Astrocyte of the cerebellum (primary cell): ENCODE measurements at places on chromosomes 4 and X.

DNA sequence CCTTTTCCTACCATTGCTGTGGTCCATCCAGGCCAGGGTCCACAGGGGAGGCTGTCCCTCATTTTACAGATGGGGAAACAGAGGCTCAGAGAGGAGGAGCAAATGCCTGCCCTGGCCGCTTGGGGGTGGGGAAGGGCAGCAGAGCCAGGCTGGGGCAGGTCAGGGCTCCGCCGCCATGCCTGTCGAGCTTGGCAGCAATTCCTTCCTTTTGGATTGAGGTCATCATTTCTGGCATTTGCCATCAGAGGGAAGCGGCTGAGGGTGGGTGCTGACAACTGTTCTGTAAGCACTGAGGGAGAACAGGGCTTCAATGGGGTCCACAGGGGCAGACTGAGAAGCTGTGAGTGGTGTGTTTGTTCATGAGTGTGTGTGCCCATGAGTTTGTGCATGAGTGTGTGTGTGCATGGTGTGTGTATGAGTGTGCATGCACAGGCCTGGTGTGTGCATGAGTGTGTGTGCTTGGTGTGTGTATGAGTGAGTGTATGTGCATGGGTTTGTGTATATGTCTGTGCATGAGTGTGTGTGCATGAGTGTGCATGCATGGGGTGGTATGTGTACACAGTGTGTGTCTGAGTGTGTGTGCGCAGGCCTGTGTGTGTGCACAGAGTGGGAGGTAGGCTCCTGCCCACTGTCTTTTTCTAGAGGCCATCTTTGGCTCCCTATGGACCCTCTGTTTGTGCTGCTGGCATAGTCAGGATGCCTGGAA is 115.2 kb downstream of the SORCS2 start:
- DNase-seq, result no peak

DNA sequence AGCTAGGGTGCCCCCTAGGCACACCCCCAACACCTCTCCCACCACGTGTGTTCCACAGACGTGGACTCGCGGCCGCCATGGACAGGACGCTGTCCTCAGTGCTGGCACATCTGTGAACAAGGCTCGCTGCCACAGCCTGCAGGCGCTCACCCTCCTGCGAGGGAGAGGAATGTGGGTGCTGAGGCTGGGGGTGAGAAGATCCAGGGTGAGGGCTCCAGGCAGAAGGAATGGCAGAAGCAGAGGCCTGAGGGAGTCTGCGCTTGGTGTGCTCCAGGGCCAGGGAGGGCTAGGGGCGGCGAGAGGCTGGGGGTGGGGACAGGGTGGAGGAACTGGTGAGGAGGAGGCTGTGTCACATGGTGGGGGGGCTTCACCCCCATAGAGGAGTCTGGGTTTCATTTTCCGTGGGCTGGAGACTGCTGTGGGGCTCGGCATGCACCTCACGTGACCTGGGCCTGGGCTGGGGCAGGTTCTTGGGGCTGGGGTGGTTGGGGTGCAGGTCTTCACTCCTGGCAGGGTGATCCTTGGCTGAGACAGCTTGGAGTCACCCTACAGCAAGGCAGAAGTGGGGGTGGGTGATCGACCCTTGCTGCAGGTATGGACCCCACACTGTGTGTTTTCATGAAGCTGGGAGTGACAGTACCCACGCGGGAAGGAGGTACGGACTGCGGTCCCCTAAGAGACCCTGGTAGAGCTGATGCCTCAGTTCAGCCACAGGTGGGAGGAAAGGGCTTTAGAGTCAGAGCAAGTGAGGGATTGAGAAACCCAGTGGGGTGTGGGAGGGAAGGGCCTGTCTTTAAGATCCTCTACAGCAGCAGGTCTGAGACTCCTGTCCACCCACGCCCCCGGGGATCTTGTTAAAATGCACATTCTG is 103.7 kb downstream of the PSAPL1 start:
- no peak for DNase-seq

DNA sequence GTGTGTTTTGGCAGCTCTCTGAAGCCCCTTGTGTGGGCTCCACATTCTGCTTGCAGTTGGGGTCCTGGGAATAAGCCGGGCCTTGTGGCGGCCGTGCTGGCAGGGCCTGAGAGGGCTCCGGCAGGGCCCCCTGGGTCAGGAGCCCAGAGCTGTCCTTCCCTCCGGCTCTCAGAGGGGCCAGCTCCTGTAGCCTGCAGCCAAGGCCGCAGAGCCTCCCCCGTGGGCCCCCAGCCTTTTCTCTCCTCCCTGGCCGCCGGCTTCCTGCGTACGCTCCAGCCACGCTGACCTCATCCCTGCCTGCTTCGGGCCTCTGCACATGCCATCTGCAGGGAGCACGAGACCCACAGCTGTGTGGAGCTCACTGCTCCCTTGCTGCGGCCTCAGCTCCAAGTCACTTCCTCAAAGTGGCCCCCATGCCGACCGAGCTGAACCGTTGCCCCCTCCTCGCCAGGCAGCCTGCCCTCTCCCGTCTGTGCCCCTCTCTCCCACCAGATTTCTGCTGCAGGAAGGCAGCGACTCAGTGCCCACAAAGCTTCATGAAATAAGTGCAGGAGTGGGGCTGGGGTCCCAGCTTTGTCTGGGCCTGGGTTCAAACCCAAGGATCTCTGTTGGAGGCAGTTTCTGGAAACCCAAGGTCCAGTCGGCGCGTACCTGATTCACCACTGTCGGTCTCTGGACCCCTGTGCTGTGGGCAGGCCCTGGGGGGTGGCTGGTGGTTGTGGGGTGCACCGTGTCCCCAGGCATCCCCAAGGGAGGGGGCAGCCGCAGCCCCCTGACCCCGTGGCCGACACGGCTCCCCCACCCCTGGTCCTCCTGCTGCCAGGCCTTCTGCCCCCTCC is 57.1 kb upstream of the NKX1-1 start:
- no peak for DNase-seq

- DNase-seq, result no peak
Measured at GRCh38 chr4:38894322-38894982, 26.8 kb downstream of the FAM114A1 start.

DNA sequence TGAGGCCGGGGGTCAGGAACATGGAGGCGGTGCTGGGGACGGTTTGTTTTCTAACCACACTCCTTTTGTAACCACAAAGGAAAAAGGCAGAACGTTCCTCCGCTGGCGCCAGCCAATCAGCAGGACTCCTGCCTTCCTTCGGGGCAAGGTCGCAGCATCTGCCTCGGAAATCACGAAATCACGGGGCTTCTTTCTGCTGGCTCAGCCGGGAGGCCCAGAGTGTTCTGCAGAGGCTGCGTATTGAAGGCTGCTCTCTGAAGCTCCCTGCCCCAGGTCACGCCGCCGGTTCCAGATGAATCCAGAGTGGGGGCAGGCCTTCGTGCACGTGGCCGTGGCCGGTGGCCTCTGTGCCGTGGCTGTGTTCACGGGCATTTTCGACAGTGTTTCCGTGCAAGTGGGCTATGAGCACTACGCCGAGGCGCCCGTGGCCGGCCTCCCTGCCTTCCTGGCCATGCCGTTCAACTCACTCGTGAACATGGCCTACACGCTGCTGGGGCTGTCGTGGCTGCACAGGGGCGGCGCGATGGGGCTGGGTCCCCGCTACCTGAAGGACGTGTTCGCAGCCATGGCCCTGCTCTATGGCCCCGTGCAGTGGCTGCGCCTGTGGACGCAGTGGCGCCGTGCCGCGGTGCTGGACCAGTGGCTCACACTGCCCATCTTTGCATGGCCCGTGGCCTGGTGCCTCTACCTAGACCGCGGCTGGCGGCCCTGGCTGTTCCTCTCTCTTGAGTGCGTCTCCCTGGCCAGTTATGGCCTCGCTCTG is 9.4 kb downstream of the TMEM187 start:
- no peak for DNase-seq

- no peak for DNase-seq
Measured at GRCh38 chrX:153379971-153380581, 21.1 kb downstream of the PNMA6E start.

- DNase-seq, result no peak
Measured at GRCh38 chr4:13605330-13605729, 22.2 kb downstream of the BOD1L1 start.

DNA sequence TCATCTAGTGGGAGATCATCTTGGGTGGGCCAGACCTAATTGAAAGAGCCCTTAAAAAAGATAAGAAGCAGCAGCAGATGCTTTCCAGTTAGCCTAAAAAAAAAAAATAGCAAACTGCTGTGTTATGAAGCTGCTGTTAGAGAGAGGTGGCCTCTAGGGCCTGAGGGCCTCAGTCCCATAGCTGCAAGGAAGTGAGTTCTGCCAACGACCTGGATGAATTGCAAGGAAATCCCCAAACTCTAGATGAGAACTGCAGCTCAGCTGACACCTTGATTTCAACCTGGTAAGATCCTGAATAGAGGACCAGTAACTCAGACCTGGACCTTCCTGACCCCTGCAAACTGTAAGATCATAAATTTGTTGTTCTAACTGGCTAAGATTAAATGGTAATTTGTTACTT is 275.2 kb downstream of the TENM3 start:
- no peak for DNase-seq

DNA sequence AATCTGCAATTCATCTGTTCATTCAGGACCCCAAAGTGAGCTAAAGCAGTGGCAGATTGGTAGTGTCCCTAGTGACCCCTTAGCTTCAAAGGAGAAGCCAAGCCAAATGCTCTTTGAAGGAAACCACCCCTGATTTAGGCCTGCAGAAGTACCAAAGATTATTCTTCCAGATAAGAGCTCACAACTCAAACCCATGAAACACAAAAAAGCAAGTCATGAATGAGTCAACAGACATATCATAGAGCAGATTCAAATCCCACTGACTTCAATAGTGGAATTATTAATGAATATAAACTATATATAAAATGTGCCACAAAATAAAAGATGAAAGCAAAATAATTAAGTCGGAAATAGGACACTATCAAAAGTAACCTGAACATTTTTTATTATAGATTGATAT is 197.6 kb downstream of the SCFD2 start:
- no peak for DNase-seq
